ENCODE measurements at places on chromosomes 4 and X. TPM values are rescaled to one million over a fixed set of nuclear protein-coding genes. Genes with fewer than 3 reads are reported as not detected.

DNA sequence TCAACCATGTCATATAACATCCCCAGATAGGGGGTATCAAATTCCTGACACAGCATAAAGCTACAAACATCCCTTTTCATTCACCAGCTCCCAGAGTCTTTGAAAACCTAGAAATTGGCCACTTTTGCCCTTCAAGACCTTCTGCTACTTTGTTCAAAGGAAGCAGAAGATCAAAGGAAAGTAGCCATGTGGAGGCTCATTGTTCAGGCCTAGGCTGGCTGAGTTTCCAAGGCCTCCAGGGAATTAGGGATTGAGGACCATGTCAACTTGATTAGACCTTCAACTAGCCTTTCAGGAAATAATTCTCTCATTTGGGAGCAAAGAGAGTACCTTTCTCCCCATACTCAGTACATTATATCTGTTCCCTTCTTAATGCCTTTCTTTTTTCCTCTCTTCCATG is 66.8 kb upstream of the ATXN3L start:
- no peak for DNase-seq

DNA sequence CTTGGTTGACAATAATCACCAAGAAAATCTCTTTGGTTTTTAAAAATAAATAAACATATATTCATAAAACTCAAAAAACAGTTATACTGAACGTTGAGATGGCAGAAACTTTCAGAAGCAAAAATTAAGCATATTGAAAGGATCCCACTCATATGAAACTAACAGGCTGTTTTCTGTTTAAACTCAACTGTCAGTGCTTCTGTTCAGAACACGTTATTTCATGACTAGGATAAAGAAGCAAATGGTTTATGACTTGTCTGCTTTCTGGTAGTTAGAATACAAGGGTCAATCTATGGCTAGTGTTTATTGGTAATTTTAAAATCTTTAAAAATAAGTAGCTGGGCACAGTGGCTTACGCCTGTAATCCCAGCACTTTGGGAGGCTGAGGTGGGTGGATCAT is 4.1 kb downstream of the GPR82 start:
- DNase-seq, result no peak

GRCh38 chr4:69800599-69800998 is 40.2 kb upstream of the SULT1B1 start:
- DNase-seq, result no peak

DNA sequence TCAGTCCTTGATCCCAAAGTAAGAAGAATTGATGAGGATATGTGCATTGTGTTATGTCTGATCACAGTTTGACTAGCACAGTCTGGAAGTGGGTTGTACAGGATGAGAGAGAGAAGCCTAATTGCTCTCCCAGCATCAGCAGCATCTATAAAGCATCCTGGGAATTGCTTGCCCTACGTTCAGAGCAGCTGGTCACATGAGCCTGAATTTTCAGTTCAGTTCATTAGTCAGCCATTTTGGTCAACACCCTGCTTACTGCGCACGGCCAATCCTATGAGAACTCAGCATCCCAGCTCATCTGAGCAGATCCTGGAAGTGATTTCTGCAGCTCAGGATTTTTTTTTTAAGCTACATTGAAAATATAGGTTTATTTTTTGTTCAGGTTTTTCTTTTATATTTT is at the start of gene RUFY3:
Gene RUFY3, plus strand, starts transcription at position 218 of the 400 bp plus-strand sequence. CDS start 610 bp downstream, outside the sequence.
- DNase-seq, result no peak

DNA sequence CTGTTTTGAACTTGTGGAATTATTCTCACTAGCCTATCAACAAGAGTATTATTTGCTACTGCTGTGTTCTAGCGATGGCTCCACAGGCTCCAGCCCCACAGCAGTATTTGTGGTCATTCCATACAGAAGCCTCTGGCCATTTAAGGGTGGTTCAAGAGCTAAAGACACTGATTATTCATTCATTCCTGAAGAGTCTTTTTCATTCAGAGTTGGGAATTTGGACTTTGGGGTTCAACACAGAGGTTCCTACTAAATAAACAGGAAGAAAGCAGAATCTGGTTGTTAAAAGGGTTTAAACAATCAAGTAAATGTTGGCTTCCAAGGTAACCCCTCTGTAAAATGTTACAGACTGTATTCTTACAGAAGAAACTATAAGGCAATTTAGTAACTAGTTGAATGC is 4.3 kb upstream of the MBNL3 start:
- DNase-seq, result no peak

- no peak for DNase-seq
These were observed 344.8 kb upstream of the MAGEC2 start for GRCh38 chrX:142549923-142550322.

DNA sequence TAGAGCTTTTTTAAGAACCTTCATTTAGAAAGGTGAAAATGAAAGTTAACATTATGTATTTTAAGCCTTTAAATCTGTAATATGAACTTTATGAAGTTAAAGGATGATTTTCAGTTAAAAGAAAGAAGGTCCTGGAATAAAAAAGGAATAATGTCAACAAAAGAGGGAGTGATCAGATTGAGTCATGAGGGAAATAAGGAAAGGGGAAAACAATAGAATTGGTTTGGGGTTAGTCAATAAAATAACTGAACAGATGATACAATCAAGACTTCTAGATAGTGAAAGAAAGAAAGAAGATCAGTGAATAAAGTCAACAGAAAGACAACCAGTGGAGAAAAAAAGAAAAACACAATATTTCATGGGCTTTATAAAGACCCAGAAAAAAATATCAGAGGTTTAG is 291.6 kb upstream of the ARSJ start:
- no peak for DNase-seq

- DNase-seq, result no peak
These were observed 594.5 kb downstream of the ARAP2 start for GRCh38 chr4:35649778-35650177.

- DNase-seq, result no peak
These were observed 31.6 kb downstream of the PTTG2 start for GRCh38 chr4:37991623-37992410.

- no peak for DNase-seq
These were observed 159.3 kb downstream of the PTCHD1 start for GRCh38 chrX:23493941-23494374.

- no peak for DNase-seq
These were observed 14.6 kb downstream of the PHF8 start for GRCh38 chrX:54029529-54030143.

- DNase-seq, result no peak
These were observed 70.4 kb downstream of the LDB2 start for GRCh38 chr4:16827794-16828724.

DNA sequence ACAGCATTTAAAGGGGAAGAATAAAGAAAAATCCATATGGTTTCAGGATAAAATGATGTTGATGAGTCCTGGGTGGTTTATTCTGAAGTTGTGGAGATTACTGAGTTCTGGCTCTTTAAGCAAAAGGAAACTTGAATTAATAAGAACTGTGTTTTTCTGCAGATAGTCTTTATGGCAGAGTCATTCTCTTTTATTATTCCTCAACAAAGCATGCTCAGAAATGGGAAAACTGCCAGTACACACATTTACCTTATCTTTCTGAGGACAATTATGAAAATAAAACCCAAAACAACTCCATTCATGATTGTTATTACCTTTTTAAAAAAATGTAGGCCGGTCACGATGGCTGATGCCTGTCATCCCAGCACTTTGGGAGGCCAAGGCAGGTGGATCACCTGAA is 58.5 kb downstream of the ADD1 start:
- no peak for DNase-seq

- no peak for DNase-seq
These were observed 472.0 kb downstream of the IQCM start for GRCh38 chr4:149343614-149344013.

- DNase-seq, result no peak
These were observed 5.4 kb upstream of the PHOX2B start for GRCh38 chr4:41753942-41754341.

GRCh38 chr4:63492515-63492914 is 916.7 kb downstream of the TECRL start:
- DNase-seq, result no peak

DNA sequence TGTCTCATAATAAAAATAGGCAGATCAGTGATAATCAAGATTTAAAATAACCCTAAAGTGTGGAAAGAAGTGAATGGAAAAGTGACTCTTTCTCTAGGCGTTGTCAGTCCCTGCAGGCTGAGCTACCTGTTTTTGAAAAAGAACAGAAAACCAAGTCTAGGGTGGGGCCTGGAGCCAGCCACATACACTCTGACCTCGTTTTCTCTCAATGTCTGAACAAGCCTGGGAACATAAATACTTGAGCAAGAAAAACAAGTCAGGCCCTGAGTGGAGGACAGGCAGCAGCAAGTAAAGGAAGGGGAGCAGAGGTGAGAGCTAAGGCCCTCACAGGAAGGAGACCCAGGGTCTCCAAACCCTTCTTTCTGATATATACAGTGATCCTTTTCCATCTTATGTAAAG is 91.7 kb upstream of the HPF1 start:
- no peak for DNase-seq

GRCh38 chr4:185847352-185848097 is 35.5 kb upstream of the SORBS2 start:
- peak; percentile 28 for DNase-seq

- DNase-seq, result no peak
These were observed 117.3 kb upstream of the NOCT start for GRCh38 chr4:138898282-138898681.

GRCh38 chr4:168787801-168788595 is 222.1 kb downstream of the CBR4 start:
- DNase-seq, result no peak

DNA sequence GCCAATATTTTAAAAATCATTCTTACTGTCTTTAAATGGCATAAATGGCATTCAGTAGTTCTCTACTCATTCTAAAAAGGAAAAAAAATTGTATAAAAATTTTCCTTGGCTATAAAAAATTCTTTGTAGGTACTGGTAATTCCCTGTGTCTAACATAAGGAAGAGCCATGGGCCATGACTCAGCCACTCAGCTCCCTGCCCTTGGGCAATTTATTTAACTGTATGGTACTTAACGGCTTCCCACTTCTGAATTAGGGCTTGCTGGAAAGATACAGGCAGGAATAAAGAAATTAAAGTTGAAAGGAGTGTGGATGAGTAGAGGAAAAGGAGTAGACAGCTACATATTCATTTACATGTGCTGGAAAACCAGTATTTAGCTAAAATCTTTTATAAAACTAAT is 30.6 kb downstream of the ABHD18 start:
- peak; percentile 5 for DNase-seq

DNA sequence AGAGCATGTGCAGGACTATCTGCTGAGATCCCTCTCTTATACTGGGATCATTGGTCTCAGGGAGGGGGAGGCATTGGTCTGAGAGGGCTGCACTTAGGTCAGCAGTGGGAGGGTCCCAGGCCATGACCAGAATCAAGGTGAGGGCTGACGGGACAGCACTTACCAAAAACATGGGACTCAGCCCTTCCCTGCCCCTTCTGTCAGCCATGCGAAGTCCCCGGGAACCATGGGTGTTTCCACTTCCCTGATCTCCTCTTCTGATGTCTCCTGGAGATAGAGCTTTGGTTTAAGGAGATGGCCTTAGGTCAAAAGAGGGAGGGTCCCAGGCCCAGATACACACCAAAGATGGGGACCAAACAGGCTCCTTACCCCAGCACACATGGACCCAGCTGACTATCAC is 12.9 kb upstream of the HSFX1 start:
- no peak for DNase-seq

DNA sequence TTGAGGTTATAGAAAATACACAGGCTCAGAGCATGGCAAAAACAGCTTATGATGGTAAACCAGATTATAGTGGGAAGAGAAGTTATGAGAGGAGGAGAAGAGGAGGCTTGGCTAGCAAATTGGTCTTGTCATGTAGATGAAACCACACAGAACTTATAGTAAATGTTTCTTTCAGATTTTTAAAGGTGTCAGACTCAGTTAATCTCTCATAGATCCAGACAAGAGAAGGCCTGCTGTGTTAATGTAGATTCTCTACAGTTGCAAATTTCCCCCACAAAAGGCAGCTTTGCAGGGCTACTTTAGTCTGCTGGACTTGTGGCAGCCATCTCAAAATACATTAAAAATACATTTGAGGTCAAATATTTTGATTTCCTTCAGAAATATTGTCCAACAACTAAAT is 1731.7 kb downstream of the ARAP2 start:
- DNase-seq, result no peak

DNA sequence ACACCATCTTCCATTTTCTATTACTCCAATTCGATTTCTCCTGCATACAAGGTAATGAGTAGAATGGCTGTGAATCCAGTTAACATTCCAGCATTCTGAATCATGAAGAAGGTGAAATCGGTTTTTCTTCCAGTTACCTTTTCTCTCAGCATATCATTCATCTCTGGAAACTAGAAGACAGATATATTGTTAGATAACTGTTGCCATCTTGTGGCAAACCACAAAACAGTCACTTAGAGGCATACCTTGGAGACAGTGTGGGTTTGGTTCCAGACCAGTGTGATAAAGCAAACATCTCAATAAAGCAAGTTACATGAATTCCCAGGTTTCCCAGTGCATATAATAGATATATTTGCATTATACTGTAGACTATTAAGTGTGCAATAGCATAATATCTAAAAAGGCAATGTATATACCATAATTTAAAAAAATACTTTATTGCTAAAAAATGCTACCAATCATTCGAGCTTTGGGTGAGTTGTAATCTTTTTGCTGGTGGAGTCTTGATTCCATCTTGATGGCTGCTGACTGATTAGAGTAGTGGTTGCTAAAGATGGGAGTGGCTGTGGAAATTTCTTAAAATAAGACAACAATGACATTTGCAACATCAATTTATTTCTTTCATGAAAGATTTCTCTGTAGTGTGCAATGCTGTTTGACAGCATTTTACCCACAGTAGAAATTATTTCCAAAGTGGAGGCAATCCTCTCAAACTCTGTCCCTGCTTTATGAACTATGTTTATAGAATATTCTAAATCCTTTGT is 82.1 kb downstream of the SLC39A8 start:
- DNase-seq, result peak; percentile 50

DNA sequence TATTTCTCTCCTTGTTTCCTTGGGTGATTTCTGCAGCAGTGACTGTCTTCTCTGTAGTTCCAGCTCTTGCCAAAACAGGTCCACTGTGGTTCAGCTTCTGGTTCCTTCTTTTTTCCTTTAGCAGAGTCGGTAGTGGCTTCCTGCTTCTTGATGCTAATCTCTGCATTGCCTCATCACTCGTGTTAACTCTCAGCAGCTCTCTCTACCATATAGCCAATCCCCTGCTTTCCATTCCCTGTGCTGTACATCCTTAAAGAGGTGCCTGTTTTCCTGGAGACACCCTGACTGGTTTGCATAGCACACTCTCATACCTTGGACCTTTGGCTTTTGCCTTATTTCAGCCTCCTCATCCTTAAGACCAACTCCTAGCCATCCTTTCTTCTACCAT is 191.2 kb upstream of the LNX1 start:
- DNase-seq, result no peak

GRCh38 chrX:9414416-9414815 is 50.4 kb upstream of the TBL1X start:
- DNase-seq, result no peak

Gene APBB2
- total RNA-seq, result 52.7 TPM

Gene XK
- 1.1 TPM for total RNA-seq

Gene MAGEB1
- not detected for total RNA-seq

Gene KCNIP4
- 4.7 TPM for total RNA-seq

Gene SH3RF1
- total RNA-seq, result 25.6 TPM

Gene GPM6B
- 0.89 TPM for total RNA-seq

Gene CXCL10
- total RNA-seq, result 0.34 TPM

Gene REPS2
- 1.3 TPM for total RNA-seq

Gene GAGE10
- not detected for total RNA-seq

Gene AWAT2
- not detected for total RNA-seq

Gene GUF1
- 27.7 TPM for total RNA-seq

Gene FAM241A
- total RNA-seq, result 1.6 TPM

Gene NSUN7
- 8.9 TPM for total RNA-seq

Gene TMEM47
- 5.3 TPM for total RNA-seq

Gene PROM1
- total RNA-seq, result 69.0 TPM
